Stimulated activated CD4-positive, alpha-beta T cell treated with anti-CD3 and anti-CD28 coated beads, Interleukin-2, amount 100 ng/mL, for 24 hours (primary cell): ENCODE measurements at places on chromosomes 4 and X.

DNA sequence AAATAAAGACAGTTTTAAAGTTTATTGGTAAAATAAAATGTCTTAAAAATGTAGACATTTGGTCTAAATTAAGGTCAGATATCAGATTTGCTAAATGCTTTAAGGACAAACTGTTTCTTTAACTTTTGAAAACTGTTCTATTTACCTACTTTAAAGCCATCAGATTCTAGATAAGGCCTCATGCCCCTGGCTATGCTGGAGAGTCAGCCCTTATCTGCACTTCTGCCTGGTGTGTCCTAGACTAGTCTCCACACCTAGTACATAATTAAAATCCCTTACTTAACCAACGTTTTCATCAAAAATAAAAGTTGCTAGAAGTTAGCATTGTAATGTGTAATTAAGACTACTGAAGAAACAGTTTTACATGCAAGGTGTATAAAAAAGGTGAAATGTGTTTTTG lies 25.6 kb downstream of the HSD17B11 start:
- DNase-seq, result no peak

DNA sequence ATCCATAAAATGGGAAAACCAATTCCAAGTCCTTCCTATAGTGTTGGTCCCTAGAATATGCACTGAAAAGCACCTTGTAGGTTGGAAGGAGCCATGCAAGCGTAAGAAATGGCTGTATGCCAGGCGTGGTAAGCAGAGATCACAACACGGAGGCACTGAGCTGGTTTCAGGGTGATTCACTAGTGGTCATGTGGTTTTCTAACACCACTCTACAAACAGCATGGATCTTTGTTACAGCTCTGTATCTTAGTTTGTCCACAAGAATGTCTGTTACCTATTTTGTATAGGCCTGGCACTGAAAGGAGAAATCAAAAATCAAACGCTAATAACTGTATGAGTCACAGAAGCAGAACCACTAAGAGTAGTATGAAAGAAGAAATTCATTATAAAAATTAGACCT lies 71.9 kb downstream of the MAGEB17 start:
- no peak for DNase-seq

- DNase-seq, result no peak
These were observed 111.5 kb downstream of the DTHD1 start for GRCh38 chr4:36392916-36393315.

- DNase-seq, result no peak
These were observed 342.8 kb downstream of the RAPGEF2 start for GRCh38 chr4:159445692-159446091.

GRCh38 chr4:161920304-161921052 lies 243.3 kb downstream of the FSTL5 start:
- DNase-seq, result no peak

DNA sequence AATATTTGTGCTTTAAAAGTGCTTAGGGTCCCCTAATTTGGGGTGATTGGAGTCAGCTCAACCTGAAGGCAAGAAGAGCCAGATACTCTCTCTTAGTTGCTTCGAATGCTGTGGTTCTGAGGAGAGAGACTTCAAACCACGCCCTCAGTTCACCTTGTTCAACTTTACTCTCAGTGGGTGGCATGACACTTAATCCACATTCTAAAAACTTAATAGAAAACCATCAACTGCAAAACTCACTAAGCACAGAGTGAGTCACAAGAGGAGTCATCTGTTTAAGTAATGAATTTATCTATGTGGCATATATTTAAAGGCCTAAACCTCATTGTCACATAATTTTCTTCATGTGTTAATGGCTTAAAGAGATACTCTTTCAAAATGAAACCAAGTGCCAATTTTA lies 99.5 kb upstream of the SLC4A4 start:
- DNase-seq, result no peak
